ENCODE measurements at places on chromosomes 11 and 22.

DNA sequence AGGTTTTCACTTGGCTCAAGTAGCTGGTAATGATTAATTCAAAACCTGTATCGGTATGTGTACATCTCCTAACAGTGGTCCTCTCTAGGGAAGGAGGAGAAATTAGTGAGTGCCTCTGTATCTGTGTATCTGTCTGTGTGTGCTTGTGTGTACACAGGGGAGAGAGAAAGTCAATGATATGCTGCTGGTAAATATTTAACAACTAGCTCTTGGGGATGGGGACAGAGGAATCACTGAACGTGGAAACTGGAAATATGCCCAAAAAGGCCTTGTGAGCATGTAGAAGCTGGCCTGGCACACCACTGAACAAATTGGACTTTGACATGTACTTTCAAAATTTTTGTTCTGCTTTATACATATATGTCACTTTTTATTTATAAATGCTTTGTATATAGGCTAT lies 214.0 kb upstream of the SYN3 start:
- DNase-seq: no peak

- DNase-seq: peak; percentile 3
These were observed 222.6 kb upstream of the CCDC90B start for GRCh38 chr11:83508804-83509203.

GRCh38 chr11:121206810-121207209 lies 85.8 kb upstream of the SC5D start:
- DNase-seq: no peak

- no peak for DNase-seq
These were observed 20.2 kb downstream of the PVALB start for GRCh38 chr22:36796552-36797175.

- DNase-seq: no peak
These were observed 88.4 kb downstream of the CCDC81 start for GRCh38 chr11:86463120-86463519.

GRCh38 chr11:111454561-111455192 lies 57.5 kb downstream of the BTG4 start:
- peak; percentile 39 for DNase-seq

- DNase-seq: peak; percentile 99
These were observed 1.7 kb upstream of the TOB2 start for GRCh38 chr22:41448189-41448808.

DNA sequence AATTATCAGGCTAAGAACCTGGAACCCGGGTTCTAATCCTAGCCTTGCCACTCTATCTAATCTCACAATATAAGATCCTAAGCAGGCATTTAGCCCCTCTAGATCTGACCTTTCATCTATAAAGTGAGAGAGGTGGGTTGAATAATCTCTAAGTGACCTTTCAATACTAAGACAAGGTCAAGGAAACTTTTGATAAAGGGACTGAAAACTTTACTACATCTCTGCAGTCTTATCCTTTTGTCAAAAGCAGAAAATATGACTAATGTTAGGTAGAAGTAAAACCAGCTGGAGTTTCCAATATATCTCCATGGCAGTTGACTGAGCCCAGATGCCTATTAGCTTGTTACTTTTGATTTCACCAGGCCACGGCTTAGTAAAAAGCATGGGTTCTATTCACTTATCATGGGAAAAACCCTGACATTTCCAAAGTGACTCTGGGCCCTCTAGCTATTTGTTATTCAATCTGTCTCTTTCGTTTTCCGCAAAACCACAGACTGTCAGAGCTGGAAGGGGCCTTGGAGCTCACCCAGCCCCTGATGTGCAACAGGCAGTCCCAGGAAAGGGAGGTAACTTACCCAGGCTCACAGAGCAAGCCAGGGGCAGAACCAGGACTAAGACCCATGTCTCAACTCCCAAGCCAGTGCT lies 75.8 kb downstream of the RAB30 start:
- peak; percentile 57 for DNase-seq

DNA sequence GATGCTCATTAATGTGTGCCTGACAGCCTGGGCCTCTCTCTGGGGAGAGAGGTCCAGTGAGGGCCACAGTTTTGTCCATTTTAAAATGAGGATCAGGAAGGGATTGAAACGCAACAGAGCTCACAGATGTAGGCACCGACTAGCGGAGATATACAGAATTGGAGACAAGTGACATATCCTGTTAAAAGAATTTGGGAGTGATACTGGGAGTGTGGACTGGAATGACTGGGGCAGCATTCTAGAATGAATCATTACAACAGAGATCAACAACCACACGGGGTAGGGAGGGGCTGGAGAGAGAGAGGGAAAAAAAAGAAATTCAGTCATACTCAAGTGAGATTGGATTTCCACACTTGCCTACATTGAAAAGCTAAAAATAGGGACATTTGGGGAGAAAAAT lies 2.5 kb upstream of the NCAM1 start:
- peak; percentile 85 for DNase-seq

DNA sequence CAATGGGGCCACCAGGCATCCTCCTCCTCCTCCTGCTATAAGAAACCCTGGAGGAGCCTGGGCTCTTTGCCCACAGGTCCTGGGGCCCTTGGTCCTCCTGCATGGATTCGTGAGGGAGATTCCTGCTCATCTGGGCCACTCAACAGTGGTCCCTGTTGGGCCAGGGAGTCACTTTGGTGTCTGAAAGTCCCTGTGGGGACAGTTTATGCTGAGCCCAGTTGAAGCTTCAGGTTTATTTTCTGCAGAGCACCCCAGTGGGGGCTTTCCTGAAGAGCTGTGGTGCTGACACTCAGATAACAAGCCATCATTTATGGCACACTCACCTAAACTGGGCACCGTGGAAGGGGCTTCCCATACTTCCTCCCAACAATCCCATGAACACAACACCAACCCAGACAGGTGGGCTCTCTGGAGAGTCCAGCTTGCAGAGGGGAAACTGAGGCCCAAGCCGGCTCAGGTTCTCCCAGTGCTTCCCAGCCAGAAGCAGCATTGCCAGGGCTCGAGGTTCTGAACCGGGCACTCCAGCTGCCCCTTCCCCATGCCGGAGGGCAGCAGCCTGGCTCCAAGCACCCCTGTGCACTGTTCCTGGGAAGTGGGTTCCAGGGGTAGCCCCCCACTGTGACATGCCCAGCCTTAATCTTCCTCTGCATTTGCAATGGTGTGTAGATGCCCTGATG lies 91.3 kb downstream of the MYEOV start:
- DNase-seq: no peak

GRCh38 chr22:17438026-17438425 lies 68.8 kb downstream of the CECR2 start:
- DNase-seq: no peak

GRCh38 chr11:119828006-119828405 lies 99.0 kb upstream of the NECTIN1 start:
- no peak for DNase-seq

GRCh38 chr11:57787920-57788702 lies 26.5 kb downstream of the CTNND1 start:
- DNase-seq: no peak

GRCh38 chr11:65558930-65559509 lies 861 bp upstream of the LTBP3 start:
- DNase-seq: peak; percentile 64

DNA sequence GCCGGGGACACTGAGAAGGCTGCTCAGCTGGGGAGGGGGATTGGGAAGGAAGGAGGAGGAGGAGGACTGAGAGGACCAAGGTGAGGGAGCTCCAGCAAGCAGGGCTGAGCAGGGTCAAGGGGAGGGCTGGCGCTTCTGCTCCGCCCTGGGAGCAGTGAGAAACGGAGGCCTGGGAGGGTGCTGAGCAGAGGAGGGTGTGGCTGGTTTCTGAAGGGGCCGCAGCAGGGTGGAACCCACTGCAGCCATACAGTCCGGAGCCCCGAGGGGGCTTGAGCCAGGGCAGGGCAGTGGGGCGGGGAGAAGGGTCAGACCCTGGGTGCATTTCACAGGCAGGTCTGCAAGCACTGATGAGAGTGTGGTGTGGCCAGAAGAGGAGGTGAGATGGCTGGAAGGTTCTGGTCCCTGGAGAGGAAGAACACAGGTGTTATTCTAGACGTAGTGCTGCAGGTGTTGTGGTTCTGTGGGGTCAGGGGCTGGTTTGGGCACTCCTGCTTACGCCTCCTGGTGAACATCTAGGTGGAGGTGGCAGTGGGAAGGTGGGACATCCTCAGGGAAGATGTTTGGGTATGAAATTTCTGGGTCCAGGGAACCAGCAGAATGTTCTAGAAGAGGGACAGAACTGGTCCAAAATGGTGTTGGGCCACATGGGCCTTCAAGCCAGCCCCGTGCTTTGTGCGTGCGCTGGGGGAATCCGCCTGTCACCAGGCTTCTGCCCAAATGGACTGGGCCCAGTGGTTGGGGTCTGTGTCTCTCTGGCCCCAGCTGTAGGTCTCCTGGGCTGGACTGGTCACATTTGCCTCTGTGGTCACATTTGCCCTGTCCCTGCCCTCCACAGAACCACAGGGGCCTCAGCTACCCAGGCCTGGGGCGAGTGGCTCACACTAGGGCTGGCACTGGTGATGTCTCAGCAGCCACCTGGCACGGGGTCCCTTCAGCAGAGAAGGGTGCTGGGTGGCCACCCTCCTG lies 714.7 kb downstream of the BRD1 start:
- no peak for DNase-seq

DNA sequence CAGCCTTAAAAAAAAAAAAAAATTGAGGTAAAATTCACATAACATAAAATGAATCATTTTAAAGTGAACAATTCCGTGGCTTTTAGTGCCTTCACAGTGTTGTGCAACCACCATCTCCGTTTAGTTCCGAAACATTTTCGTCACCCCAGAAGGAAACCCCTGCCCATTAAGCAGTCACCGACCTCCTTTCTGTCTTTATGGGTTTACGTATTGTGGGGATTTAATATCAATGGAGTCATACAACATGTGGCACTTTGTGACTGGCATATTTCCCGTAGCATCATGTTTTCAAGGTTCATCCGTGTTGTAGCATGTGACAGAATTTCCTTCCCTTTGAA lies 65.5 kb downstream of the BCR start:
- no peak for DNase-seq

GRCh38 chr11:101987370-101987769 lies 59.9 kb upstream of the CFAP300 start:
- DNase-seq: no peak

- DNase-seq: no peak
These were observed 10.3 kb downstream of the MPPED1 start for GRCh38 chr22:43421914-43422615.
